ENCODE measurements at places on chromosomes 2 and 18. TPM values are rescaled to one million over a fixed set of nuclear protein-coding genes. Genes with fewer than 3 reads are reported as not detected.

DNA sequence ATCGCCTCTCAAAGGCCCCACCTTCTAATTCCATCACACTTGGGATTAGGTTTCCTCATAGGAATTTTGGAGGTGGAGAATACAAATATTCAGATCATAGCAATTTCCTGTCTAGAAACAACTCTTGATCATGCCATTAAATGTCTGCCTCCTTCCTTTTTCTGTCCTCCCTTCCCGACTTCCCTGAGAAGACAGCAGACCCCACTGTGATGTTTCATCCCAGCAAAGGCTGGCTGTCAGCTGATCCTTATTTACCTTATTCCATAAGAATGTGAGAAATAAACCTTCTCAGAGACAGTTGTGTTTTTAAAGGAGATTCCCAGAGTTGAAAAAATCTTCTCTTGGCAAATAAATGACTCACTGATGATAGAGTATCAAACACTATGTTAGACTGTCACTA, 133.9 kb downstream of the TDRD15 start:
- no peak for DNase-seq

DNA sequence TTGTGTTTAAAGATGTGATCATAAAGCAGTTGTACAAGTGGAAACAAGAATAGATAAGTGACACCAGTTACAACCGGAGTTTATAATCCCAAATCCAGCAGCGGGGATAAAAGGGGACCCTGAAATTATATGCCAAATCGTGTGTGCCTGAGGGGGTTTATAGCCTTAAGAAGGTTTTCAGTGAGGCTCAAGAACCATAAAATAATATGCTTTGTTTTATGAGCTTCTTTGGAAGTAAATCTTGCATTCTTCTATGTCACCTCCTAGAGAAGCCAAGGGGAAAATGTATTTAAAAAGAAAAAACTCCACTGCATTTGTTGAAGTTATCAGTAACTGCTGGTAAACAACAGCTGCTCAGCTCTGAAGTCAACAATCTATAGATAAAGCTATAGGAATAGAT, 25.8 kb upstream of the MAP3K20 start:
- no peak for DNase-seq

DNA sequence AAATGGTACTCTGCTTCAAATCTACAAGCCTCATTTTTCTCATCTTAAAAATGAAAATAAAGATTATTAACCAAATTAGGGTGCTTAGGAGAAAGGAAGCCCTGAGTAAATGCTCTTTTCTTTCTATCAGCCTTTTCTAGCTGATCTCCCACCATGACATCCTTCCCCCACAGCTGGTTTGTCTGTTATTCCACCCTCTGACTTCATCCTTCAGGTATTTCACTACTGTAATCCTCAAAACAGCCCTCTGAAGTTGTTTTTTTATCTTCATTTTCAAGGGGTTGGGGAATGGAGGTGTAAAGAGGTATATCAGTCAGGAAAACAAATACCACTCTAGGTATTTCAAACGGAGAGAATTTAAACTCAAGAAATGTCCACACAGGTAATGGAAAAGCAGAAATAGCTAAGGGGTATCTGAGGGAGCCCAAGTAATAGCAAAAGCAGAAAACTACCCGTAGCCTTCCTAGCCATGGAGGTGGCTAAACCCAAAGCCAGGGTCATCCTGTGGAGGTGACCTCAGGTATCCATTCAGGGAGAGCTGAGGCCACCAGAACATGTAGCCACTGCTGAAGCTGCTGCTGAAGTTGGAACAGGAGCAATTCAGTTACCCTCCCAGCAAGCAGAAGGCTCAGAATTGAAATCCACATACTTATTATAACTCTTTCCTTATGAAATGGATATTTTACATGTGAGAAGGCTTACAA, 990.9 kb upstream of the ACVR2A start:
- DNase-seq, result no peak

MRPL44 gene
- 28.6 TPM for total RNA-seq

Measured in left colon (tissue), 2 donors.